ENCODE measurements at places on chromosomes 12 and 14. TPM values are rescaled to one million over a fixed set of nuclear protein-coding genes. Genes with fewer than 3 reads are reported as not detected.

NIN gene
- total RNA-seq: 30.2 TPM

TAS2R31 gene
- total RNA-seq: 1.1 TPM

CLEC4C gene
- not detected for total RNA-seq

REP15 gene
- 1.4 TPM for total RNA-seq

TEAD4 gene
- 4.7 TPM for total RNA-seq

IAPP gene
- not detected for total RNA-seq

PPFIBP1 gene
- total RNA-seq: 70.7 TPM

PRH2 gene
- 6.0 TPM for total RNA-seq

CCDC38 gene
- total RNA-seq: not detected

SLC7A8 gene
- total RNA-seq: 28.2 TPM

FAM234B gene
- 5.4 TPM for total RNA-seq

KCNC2 gene
- total RNA-seq: not detected
